ENCODE measurements at places on chromosomes 6 and 20.

GRCh38 chr6:123747515-123747914 lies 56.1 kb upstream of the NKAIN2 start:
- no peak for DNase-seq

DNA sequence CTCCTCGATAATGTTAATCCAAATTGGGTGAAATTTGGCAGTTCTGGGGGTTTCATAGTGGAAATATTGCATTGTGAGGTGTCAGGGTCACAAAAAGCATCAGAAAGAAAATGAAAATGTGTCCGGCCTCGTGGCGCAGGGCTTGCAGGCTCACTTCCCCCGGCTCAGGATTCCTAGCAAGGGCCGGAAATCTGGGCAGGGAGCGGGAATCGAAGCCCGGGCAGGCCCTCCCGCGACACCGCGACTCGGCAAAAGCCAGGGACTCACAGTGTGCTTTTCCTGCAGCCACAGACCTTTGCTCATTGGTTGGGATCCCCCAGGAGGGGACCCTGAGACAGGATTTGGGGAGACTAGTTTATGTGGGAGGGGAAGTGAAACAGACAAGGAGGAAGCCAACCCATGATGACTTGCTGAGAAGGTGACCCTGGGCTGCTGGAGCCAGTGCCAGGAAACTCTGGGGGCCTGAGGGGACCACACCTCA lies 847 bp upstream of the CD93 start:
- DNase-seq, result peak; percentile 5

DNA sequence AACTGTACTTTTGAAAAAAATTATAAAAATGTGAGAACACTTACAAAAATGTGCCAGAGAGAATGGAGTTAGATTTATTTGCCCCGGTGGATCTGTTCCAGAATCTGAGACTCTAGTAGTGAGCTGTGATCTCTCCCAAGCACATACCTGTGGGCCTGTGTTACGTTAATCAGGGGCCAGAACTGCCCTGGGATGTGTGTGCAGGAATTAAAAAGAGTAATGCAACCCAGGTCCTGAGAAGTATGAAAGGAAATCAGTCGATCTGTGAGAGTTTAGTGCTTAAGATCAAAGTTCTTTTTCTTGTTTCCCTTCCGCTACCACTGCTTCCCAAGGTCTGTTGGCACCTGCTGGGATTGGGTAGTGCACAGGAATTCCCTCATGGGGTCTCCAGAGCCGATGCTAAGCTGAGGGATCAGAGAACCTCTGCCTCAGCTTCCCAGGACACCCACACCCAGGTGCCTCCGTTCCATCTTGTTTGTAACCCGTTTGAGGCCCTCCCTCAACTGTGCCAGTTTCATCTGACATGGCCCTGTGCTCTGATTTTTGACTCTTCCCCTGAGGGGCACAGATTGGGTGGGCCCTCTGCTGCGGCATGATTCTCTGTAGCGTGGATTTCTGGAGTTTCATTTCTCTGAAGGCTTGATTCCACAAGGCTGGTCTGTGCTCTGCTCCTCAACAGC lies 87.7 kb downstream of the RREB1 start:
- DNase-seq, result no peak

DNA sequence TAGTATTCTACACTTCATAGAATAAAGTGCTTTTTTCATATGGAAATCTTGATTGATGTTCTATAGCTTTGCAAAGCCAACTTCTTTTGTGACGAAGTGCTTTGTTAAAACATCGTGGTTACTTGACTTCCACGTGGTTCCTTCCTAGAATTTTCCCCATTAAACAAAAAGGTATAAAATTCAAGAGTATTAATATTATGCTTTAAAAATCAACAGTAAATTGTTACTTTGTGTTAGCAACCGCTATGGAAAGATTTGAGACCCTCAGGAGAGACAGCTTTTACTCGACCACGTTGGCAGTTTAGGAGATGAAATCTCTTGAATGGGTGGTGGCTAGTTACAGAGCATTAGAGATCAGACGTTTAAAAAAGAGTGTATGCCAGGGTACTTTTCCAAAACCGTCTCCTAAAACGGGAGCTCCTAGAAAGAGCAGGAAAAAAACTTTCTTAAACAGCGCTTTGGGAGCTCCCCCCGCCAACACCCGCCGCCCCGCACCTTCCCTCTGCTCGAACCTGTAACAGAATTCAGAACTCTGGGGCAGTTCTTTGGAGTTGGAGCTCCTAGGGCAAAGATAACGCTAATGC lies 920 bp downstream of the GJA1 start:
- DNase-seq, result no peak

GRCh38 chr20:20489648-20490341 lies 121.9 kb downstream of the INSM1 start:
- no peak for DNase-seq

DNA sequence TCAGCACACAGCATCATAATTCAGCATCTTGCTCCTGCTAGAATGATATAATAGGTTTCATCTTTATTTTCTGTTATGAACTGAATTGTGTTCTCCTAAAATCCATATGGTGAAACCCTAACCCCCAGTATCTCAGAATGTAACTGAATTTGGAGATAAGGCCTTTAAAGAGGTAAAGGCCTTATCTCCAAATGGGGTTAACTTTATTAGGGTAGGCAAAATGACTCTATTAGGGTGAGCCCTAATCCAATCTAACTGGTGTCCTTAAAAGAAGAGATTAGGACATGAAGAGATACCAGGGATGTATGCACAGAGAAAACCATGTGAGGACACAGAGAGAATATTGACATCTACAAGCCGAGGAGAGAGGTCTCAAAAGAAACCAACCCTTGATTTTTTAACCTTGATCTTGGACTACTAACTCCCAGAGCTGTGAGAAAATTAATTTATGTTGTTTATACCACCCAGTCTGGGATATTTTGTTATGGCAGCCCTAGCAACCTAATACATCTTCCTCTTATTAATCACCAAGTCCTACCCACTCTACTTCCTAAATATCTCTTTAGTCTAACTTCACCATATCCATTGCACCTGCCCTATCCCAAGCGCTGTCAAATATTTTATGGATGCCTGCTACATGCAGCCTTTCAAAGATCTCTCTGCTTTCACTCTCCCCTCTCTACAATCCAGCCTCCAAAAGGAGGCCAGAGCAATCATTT lies 8.5 kb upstream of the MRS2 start:
- DNase-seq, result no peak

DNA sequence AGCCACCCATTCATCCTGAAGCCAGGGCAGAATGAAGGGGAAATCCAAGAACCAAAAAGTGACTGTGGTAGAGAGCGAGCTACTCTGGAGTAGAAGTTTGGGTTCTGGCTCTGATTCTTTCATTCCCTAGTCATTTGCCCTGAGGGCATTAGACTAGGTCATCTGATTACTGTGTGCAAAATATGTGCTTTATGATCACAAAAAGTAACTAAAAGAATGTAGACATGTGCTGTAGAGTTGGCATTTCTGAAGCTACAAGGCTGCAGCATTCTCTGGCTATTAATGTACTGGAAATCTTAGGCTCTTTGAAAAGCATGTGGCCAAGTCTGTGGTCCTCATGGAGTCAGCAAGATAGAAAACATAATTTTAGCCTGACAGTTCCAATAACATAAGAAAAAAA lies 94.2 kb downstream of the TBC1D7 start:
- DNase-seq, result no peak

- DNase-seq, result no peak
Measured at GRCh38 chr20:46293084-46293483, 15.2 kb downstream of the CDH22 start.

- no peak for DNase-seq
Measured at GRCh38 chr6:157266274-157267101, 56.8 kb downstream of the TMEM242 start.

- DNase-seq, result no peak
Measured at GRCh38 chr6:132246632-132247270, 154.5 kb downstream of the MOXD1 start.

DNA sequence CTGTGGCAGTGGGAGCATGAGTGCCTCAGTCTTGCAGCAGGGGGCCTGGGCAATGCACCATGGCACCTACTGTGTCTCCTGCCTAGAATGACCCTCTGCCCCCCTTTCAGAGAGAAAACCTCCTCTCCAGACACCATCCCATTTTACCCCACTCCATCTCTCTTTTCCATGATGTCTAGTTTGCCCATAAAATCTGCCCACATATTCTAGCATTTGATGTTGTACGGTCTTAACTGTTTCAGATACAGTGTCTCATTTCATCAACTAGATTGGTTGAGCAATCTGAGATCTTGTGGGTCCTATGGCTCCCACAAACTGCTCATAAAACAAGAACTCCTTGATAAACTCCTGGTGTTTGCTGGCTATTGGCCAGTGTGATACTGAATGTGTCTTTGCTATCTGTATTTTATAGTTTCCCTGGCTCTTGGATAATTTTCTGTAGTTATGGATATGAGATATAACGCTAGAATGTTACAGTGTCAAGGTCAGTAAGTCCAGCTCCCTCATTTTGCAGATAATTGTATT lies 8.1 kb downstream of the PNPLA1 start:
- no peak for DNase-seq

GRCh38 chr6:1287103-1287591 lies 24.8 kb upstream of the FOXQ1 start:
- DNase-seq, result no peak

- DNase-seq, result no peak
Measured at GRCh38 chr6:34810017-34810882, 18.4 kb downstream of the BLTP3A start.

DNA sequence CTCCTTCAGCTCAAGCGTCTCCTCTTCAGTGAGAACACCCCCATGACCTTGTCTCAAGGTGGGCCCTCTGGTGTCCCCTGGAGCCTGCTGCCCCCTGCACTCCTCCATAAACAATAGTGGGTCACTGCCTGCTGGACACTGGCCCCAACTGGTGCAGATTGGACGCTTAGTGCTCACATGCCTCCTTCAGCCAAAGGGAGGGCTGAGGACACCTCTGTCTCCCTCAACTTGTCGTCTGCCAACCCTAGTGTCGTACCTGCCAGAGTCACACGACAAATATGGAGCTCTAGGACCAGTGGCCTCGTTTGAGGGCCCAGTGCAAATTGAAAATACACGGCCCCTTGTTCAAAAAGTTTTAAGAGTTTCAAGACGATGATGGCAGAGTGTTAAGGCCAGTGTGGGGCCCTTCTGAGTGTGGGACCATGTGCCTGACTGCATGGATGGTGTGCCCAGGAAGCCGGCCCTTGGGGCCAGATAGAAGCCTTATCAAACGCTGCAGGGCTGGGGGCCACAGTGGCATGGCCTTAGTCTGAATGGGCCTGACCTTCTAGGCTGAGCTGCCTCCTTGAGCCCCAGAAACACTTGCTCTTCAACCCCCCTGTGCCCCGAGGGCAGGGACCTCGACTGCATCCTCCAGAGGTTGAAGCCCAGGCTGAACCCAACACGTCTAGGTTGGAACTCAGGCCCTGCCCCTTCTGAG lies 20.1 kb downstream of the APCDD1L start:
- DNase-seq, result no peak

Data from CD4-positive, alpha-beta T cell treated with Interleukin-12 subunit alpha and Interleukin-12 subunit beta, for 1 hour (primary cell).